ENCODE measurements at places on chromosomes 12 and 14.

- peak; percentile 61 for DNase-seq
Observed at GRCh38 chr12:75812271-75813018, 219.1 kb downstream of the PHLDA1 start.

- peak; percentile 14 for DNase-seq
Observed at GRCh38 chr12:42144158-42144407, 591 bp downstream of the GXYLT1 start.

GRCh38 chr12:65156366-65156841 is 13.0 kb upstream of the LEMD3 start:
- DNase-seq = no peak

DNA sequence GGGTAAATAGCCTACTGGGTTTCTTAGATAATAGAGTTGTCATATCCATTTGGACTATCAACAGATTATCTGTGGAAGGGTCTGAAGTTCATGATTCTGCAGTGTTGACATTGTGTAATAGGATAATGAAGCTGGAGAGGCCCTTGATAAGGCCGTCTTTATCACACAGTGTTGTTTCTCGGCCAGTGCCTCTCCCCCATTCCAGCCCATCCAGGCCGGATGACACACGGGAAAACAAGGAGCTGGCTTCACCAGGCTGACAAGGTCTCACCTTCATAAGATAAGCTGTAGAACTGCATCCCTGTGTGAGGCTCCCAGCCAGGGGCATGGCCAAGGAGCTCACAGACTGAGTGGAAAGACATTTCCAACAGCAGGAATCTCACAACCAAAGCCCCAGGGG is 8.7 kb upstream of the EML1 start:
- no peak for DNase-seq

GRCh38 chr12:118175823-118176447 is 40.0 kb downstream of the PEBP1 start:
- DNase-seq = no peak

- peak; percentile 41 for DNase-seq
Observed at GRCh38 chr14:76993752-76994151, 34.8 kb downstream of the IRF2BPL start.

- DNase-seq = no peak
Observed at GRCh38 chr14:89493877-89494634, 77.0 kb upstream of the FOXN3 start.

GRCh38 chr12:2689393-2689792 is 105.4 kb upstream of the FKBP4 start:
- DNase-seq = no peak

- no peak for DNase-seq
Observed at GRCh38 chr12:109581856-109582255, 8.3 kb downstream of the MVK start.

DNA sequence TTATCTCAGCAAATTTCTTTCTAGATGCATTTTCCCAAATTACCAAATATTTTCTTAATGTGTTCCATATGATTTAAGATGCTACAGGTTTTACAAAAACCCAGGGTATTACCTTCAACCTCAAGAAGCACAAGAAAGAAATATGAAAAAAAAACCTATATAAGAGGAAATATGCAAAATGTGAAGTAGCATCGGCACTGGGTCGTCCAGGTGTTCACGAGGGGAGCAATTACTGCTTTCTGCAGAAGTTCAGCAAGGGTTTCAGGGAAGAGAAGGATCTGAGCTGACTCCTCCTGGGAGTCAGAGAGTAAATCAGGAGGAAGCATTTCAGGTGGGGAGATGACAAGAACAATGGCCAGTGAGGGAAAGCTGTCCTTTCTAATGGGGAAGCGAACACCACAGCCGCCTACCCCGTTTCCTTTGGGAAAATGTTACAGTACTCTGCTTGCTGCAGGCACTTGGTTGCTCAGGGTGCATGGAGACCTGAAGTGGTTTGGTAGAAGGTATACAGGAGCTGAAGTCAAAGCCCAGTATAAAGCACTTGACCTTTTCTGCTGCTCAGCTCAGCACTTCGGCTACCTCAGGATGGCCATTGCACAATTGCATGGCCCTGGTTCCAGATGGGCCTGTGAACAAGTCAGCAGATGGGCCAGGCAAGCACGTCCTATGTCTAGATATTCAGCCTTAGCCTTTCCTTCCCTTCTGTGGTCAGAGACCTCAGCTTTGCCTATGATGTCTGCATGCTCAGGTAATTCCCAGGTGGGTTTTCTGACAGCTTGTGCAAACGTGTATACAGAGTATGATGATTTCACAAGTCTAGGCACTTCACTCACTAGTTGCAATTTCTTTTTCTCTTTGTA is 155.6 kb downstream of the PAX9 start:
- DNase-seq = no peak

DNA sequence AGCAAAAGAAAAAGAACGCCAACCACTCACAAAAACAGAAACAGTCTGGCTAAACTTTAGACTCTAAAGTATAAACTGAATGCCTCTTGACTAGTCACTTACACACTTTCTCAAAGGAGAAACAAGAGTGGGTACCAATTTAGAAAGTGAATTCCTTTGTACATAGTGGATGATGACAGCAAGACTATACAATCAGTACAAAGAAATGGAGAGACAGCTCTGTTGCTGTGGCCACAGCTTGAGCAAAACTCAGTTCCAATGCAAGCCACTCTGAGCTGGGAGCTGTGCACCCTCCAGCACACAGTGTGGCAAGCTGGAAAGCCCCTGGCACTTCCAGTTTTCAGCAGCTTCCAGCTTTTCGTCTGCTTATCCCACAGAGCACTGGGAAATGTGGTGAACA is 21.7 kb downstream of the NT5DC3 start:
- no peak for DNase-seq

- no peak for DNase-seq
Observed at GRCh38 chr12:58564721-58565120, 355.6 kb downstream of the LRIG3 start.

- no peak for DNase-seq
Observed at GRCh38 chr12:47870175-47870781, 34.5 kb downstream of the VDR start.
